ENCODE measurements at places on chromosomes 2 and 18. TPM values are rescaled to one million over a fixed set of nuclear protein-coding genes. Genes with fewer than 3 reads are reported as not detected.

CROCC2 gene
- 1.0 TPM for total RNA-seq

LYPD6 gene
- total RNA-seq = 0.33 TPM

ABHD1 gene
- under 0.01 TPM for total RNA-seq

GPR39 gene
- 1.3 TPM for total RNA-seq

Measured in smooth muscle cell of trachea (primary cell).